ENCODE measurements at places on chromosomes 11 and 22.

GRCh38 chr22:36423461-36424404 lies 36.0 kb upstream of the MYH9 start:
- no peak for DNase-seq

DNA sequence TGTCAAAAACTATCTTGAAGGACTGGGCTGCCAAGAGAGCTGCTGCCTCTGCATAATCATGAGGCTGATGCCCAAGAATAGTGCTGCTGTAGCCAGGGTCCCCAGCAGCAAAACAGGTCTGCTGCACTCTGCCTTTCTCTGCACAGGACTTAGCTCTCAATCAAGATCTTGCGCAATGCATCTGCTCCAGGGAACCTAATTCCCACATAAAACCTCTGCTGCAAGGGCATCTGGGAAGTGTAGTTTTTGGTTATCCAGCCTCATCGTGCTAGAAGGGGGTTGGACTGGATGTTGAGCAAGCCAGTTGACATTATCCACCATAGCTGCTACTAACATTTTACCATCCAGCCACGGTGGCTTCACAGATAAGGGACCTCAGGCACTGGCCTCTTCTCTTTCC lies 192.7 kb downstream of the C11orf91 start:
- no peak for DNase-seq

DNA sequence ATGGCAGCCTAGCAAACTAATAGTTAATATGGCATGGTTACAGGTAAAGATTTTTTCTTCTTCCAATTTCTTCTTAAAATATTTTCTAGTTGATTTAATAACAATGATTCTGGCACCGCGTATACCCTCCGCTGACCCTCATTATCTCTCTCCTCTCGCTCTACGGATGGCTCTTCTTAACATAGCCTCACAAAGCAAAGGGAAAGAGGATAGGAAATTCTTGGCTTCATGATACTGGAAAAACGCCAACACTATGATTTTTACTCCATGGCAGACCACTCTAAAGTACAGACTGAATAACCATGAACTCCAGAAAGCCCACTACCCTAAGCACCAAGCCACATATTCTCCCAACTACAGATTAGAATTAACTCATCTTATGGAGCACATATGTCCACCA lies 6.1 kb downstream of the PI4KA start:
- no peak for DNase-seq

DNA sequence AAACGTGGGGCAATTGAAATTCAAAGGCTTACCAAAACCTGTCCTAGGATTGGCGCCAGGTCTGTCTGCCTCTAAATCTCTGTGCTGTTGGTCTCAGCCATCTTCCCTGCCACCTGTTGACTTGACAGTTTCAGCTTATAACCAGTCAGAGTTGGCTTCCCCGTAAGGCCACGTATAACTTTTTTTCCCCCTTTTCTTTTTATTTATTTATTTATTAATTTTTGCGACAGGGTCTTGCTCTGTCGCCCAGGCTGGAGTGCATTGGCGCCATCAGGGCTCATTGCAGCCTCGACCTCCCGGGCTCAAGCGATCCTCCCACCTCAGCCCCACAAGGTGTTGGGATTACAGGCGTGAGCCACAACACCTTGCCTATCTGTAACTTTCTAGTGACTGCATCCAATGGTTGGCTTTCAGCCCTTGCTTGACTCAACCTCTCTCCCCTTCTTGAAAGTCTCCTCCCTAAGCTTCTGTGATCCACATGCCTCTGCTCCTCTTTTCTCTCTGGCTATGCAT lies 1.4 kb upstream of the SYVN1 start:
- no peak for DNase-seq

DNA sequence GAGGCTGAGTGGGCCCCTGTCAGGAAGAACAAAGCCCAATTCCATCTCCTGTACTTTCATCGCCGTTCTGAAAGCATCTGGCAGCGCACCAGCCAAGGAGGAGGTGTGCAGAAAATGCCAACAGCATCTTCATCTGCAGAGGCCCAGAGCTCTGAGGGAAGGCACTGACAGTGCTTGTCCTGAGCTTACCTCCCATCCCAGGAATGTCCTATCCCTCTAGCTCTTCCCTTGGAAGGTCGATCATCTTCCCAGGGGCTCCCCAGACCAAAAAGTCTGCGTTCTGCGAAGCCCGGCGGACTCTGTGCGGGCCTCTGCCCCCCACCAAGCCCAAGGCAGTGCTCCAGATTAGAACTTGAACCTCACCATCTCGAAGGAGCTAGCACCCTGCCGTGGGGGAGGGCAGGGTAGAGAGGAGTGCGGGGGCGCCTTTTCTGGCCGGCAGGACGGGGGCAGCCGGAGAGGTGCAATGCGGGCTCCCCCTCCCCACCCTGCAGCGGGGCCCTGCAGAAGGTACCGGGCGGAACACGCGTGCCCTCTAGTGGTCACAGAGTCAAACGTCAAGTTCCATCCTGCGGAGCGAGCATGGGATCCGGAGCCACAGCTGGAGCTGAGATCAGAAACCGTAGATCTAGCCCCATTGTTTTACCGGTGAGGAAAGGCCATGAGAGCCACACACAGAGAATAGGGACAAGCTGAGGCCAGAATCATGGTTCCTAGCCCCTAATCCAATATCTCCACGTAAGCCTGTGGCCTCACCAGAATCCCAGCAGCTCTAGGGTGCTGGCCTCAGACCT lies 5.0 kb downstream of the SCN2B start:
- DNase-seq: peak; percentile 43

DNA sequence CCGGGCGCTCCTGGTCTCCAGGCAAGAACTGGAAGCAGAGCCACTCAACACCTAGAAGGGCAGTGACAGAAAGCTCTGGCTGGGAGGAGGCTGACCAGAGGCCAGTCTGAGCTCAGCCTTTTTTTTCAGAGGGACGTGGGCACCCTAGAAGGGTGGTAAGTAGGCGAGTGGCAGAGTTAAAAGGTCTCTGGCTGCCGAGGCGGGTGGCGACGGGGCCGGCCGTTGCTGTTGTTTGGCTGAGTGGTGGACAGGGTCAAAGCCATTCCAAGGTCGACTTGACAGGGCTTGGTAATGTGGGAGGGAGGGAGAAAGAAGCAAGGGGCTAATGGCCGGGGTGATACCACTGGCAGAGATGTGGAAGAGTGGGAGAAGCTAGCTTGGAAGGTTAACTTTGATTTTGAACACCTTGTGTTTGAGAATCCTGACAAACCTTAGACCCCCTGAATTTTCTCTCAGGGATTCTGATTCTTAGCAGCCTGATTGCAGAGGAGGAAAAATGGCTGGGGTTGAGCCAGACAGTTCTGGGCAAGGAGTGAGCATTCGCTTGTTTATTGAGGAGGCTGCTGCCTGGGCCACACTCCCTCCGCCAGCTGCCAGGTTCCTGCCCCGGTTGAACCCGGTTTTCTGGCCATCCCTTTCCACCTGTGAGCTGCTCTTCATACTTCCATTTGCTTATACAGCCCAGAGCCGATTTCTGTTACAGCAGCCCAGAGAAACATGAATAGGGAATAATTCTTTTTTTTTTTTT lies 868 bp upstream of the SYCE3 start:
- no peak for DNase-seq

- DNase-seq: no peak
These were observed 146.3 kb downstream of the WNT7B start for GRCh38 chr22:45830531-45831245.

DNA sequence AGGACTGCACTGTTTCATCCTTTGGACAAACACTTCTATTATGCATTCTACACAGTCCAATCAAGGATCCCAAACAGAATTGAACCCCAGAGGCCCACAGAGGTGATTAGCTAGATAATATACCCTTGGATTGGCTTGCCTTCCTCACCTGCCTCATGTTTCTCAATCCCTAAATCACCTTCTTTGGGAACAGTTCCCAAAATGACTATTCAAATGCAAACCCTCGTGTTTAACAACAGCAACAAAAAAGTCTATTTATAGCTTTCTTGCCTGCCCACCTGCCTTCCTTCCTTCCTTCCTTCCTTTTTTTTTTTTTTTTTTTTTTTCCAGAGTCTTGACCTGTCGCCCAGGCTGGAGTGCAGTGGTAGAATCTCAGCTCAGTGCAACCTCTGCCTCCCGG lies 180.0 kb downstream of the CNTN5 start:
- DNase-seq: no peak

GRCh38 chr11:3671334-3672254 lies at the start of gene CHRNA10:
Gene CHRNA10, minus strand, starts transcription at chr11:3671384. Its CDS starts 72 bp downstream, at chr11:3671312.
- DNase-seq: no peak

- DNase-seq: no peak
These were observed 35.3 kb upstream of the CLMP start for GRCh38 chr11:123230346-123230745.

DNA sequence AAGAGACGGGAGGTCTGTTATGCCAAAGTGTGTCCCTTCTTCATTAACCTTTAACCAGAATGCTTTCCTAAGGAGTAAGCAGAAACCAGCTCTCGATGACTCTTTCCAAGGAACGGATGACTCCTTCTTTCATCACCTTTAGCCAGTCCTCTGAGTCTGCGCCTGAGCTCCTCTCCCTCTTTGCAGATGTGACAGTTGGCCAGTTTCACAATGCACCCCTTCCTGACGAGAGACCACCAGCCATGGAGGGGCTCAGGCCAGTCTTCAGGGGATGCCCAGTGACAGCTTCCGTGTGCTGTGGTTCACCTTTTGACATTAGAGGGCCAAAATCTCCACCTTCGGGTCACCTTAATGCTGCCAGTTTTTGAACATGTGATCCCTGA lies 826.1 kb downstream of the TBC1D22A start:
- DNase-seq: no peak

GRCh38 chr11:76700177-76701100 lies 29.9 kb upstream of the LRRC32 start:
- peak; percentile 99 for DNase-seq

GRCh38 chr22:24094966-24095365 lies 83.9 kb downstream of the CABIN1 start:
- no peak for DNase-seq

GRCh38 chr11:133968300-133968699 lies 11.5 kb upstream of the IGSF9B start:
- DNase-seq: no peak

DNA sequence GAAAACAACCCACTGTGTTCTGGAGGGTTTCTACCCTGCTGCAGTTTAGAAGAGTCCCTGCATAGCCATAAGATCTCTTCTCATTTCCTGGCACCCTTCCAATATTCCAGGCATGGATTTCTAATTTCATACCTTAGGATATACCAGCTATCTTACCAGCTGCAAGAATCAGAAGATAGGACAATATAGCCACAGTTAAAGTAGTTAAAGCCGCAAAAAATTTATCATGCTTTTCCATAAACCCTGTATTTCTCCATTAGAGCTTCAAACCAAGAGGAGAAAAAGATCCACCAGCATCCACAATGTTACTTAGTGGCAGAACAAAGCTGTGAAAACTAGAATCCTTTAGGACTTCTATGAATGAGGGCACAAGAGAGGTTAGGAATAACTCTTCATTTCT lies 8.6 kb upstream of the OR56B1 start:
- no peak for DNase-seq

- DNase-seq: peak; percentile 73
These were observed 86.4 kb downstream of the GRK3 start for GRCh38 chr22:25650833-25651232.

DNA sequence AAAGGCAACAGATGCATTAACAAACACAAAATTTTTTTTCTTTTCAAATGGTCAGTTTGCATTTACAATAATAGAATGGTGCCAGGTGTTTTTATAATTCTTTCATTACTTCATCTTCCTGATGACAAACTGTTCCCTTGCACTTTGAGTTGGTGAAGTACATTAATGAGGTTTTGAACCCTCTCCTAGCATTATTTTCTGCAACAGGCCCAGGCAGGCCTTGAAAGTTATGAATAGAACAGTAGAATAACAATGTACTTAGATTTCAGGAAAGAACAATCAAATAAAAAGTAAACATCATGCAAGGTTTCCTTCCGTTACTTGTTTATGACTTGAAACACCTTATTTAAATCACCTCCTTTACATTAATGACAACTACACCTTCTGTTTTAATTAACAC lies 9.6 kb downstream of the BTG4 start:
- no peak for DNase-seq

DNA sequence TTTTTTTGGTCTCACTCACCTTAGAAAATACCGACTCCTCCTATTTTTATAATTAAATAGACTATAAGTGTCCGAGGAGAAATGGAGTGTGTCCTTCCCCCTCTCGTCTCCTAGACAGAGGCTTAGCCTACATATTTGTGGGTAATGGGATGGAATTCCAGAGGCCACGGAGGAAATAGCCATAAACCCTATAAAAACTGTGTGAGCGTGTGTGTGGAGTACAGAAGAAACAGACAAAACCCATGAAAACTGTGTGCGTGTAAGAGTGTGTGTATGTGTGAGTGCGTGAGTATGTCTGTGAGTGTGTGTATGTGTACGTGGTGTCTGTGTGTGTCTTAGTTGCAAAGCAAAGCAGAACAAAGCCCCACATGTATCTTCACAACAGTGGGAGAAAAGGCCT lies 883.5 kb downstream of the OPCML start:
- DNase-seq: no peak

GRCh38 chr11:66015936-66016792 lies 4.4 kb downstream of the CST6 start:
- no peak for DNase-seq

GRCh38 chr11:4482445-4482844 lies at the start of gene OR52K1:
Gene OR52K1, plus strand, starts transcription at chr11:4482646. Its CDS starts 6,255 bp downstream, at chr11:4488901.
- DNase-seq: no peak

DNA sequence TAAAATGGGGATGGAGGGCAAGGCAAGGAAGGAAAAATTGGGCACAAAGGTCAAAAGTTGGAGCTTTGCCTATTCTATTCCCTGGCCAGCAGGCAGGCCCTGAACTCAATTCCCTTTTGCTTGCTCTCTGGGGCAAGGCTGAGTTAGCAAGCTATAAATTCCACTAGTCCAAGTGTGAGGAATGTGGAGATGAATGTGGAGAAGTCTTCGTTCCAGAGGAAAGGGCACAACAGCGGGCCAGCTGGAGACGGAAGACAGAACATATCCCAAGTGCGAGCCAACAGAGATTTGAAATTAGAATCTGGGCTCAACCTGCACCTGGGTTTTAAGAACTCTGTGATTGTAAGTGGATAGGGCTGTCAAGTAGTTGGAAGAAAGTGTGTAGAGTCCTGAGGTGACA lies 29.5 kb upstream of the FZD4 start:
- no peak for DNase-seq

GRCh38 chr22:41898645-41899044 lies 16.2 kb downstream of the SHISA8 start:
- DNase-seq: no peak

DNA sequence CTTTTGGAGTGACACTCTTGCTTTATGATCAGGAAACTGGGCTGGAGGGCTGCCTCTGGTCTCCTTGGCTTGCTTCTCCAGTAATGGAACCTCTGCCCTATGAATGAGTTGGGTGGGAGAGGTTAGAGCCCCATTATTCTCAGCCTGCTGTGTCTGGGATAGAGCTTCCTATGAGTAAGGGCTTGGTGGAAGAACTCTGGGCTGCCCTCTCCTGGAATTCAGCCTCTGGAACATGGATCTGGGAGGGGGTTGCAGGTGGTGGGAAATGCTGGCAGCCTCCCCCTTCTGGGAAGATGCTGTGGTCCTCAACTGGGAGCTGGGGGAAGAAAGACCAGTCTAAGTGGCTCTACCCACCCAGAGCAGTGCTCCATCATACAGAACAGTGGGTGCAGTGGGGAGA lies 81.8 kb upstream of the SYN3 start:
- no peak for DNase-seq

DNA sequence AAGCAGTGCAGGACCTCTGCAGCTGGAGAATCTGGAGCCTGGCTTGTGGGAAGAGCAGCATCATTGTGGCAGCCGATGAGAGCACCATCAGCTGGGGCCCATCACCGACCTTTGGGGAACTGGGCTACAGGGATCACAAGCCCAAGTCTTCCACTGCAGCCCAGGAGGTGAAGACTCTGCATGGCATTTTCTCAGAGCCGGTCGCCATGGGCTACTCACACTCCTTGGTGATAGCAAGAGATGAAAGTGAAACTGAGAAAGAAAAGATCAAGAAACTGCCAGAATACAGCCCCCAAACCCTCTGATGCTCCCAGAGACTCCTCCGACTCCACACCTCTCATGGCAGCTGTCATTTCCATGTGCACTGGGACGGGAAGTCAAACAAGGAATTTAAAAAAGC lies 35.6 kb downstream of the ASRGL1 start:
- no peak for DNase-seq
